ENCODE measurements at places on chromosomes 7 and 10.

GRCh38 chr10:32060347-32060746, 4.1 kb upstream of the KIF5B start:
- no peak for DNase-seq

GRCh38 chr10:14548474-14548873, 217.8 kb upstream of the FRMD4A start:
- no peak for DNase-seq

DNA sequence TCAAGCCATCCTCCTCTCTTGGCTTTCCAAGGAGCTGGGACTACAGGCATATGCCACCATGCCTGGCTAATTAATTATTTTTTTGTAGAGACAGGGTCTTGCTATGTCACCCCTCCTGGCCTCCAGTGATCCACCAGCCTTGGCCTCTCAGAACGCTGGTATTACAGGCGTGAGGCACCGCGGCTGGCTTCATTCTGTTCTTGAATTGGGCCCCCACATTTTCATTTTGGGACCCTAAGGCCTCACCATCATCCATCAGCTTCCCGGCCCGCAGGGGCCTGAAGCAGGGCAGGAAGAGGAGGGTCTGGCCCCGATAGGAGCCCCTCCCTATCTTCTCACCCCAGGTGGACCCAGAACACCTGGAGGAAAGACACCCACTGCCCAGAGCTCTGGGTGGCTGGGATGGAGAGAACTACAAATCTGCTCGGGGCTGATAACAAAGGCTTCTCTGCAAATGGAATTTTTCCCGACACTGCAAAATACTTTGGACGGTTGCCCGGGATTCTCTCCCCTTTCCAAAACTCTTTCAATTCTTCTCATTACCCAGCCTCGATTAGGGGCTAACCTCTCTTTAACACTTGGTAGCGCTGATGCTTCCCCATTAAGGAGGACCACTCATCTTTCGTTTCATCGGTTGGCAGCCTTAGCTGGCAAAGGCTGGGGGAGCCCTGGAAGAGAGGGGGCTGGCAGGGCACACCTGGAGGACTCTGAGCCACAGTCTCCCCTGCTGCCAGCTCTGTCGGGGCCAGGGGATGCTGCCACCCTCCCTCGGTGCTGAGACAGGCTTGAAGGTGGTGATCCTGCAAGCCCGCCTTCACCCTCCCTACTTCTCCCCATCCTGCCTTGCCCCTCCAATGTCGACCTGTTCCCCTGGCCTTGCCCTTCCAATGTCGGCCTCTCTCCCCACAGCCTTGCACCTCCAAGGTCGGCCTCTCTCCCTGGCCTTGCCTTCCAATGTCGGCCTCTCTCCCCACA, 81.0 kb upstream of the GNA12 start:
- DNase-seq, result no peak

GRCh38 chr7:15765753-15766152, 79.3 kb upstream of the MEOX2 start:
- DNase-seq, result no peak

DNA sequence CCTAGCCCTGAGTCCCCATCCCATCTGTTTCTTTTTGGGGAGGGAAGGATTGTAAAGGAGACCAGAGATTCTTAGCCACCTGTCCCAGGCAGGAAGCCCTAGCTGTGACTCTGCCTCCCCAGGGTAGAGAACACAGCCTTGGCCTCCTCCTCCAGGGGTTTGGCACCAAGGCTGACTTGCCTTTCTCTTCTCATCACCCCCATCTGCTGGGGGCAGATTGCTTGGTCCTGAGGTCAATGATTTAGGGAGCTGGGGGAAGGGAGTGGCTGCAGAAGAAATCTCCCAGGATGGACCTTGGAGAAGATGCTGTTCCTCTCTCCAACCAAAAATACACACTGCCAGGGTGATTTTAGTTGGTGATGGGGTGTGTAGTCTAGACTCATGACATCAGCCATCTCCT, 2.6 kb upstream of the MNX1 start:
- DNase-seq, result no peak

DNA sequence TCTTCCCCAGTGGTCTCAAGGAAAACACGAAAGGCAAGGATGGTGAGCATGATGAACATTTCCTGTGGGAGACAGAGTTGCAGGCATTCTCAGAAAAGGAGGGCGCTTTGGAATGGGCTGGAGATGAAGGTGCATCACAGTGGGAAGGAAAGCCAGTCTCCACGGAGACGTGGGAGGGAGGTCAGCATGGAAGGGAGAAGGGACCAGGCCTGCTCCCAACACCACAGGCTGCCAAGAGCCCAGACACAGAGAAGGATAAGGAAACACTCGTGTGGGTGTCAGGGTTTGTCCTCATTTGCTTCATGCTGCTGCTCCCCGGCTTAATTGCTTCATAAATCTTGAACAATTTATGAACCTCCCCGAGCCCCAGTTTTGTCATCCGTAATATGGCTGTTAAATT, 231.5 kb upstream of the ZNF32 start:
- DNase-seq, result no peak

- DNase-seq, result no peak
These were observed 57.1 kb downstream of the AOC1 start for GRCh38 chr7:150909200-150909995.

DNA sequence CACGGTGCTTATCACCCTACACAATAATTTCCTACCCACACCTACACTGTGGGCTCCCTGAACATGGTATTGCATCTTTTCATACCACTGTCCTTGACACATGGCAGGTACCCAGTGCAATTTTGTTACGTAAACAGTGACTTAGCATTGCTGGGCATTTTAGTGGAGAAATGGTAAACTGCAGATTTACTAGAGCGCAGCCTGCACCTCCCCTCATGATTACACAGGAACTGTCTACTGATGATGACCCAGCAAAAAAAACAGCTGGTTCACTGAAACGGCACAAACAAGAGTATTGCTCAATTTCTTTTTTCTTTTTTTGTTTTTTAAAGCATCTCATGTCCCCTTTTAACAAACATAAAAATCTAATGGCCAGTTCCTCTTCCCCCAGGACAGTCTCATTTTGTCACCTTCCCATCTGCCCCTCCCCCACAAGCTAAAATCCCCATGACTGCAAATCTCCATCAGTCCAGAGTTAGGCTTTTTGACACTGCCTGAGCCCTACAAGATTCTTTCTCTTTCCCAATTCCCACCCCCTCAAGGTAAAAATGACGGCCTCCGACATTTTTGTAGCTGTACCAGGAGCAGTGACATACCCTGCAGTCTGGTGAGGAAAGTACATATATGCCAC, 2.8 kb downstream of the ZNF746 start:
- no peak for DNase-seq
